ENCODE measurements at places on chromosomes 5 and 9.

- DNase-seq = no peak
Measured at GRCh38 chr5:169893571-169893970, 86.7 kb downstream of the INSYN2B start.

DNA sequence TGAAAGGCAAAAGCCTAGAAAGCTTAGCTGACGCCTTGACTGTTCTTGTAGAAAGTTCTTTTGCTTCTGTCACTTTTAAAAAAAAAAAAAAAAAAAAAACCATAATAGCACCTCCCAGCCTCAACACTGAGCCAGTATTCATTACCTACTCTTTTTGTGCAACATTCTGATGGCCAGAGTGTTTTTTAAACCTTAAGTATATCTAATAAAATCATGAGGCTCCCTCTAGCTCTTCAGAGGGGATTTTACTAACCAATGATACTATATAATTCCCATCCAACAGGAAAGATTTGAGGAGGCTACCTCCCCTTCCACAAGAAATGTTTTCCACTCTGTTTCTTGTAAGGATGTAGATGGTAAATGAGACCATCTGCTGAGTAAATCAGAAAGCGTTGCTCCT, 3.9 kb downstream of the BNC2 start:
- DNase-seq = no peak

DNA sequence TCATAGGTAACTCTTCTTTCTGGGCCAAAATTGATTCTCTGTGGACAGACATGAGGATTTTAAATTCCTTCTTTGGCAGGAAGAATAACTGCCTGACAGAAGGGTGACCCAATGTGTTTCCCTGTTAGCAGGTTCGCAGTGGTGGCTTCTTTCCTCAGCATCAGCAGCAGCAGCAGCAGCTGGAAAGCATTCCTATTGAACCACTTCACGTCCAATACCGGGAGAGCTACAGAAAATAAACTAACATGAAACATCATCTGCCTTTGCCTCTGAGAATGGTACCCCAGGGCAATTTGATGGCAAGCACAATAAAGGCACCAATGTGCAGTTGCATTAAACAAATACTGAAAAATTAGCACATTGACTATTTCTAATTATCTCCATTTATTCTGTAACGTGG, 214.5 kb downstream of the TMEM167A start:
- no peak for DNase-seq

DNA sequence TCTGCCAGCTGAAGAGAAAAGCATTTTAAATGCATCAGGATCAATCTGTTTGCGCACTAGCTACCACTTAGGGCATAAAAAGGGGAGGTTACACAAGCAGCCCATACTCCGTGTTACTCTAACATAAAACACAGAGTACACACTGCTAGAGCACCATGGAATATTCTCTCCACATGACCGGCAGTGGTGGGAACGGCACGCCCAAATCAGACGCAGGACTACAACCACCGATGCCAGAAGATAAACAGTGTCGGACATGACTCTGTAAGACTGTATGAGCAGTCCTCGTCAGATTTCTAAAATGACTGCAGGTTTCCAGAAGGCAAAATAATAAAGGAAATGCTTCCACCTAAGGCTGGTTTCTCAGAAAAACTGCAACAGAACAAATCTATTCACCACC, 40.0 kb downstream of the CDK5RAP2 start:
- no peak for DNase-seq

GRCh38 chr5:15234366-15234765, 265.6 kb upstream of the FBXL7 start:
- DNase-seq = peak; percentile 1

DNA sequence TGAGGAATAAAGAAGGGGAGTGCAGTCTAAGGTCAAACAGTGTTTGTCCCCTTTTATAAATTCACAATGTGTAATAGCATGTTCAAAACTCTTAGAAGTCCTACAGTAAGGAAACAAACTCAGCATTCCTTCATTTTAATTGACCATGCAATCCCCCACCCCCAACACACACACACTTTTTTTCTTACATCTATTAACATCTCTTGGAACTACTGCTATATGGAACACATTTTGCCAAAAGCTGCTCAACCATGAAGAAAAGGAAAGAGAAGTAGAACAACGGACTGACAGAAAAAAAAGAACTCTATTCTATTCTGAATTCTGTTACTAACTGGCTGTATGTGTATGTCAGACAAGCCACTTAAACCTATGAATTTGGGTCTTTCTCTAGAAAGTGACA, 2.8 kb upstream of the CTNNAL1 start:
- no peak for DNase-seq

GRCh38 chr5:153629027-153629895, 138.8 kb downstream of the GRIA1 start:
- peak; percentile 84 for DNase-seq

DNA sequence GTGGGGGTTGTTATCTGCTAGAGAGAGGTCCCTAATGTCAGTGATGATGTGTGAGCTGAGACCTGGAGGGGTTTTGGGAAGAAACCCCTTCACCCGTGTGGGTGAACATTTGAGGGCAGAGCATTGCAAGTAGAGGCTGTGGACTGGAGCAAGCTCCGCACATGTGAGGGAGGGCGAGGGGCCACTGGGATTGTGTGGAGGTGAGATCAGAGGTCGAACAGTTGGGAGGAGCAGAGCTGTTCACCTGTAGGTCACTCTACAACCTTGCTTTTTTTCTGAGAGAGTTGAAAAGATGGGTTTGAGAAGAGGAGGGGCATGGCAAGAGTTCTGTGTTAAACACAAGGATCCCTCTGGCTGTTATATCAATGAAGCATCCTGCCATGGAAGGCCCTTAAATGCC, 480.4 kb upstream of the ZNF608 start:
- no peak for DNase-seq

- no peak for DNase-seq
Measured at GRCh38 chr5:104965006-104965405, 1402.4 kb upstream of the NUDT12 start.

DNA sequence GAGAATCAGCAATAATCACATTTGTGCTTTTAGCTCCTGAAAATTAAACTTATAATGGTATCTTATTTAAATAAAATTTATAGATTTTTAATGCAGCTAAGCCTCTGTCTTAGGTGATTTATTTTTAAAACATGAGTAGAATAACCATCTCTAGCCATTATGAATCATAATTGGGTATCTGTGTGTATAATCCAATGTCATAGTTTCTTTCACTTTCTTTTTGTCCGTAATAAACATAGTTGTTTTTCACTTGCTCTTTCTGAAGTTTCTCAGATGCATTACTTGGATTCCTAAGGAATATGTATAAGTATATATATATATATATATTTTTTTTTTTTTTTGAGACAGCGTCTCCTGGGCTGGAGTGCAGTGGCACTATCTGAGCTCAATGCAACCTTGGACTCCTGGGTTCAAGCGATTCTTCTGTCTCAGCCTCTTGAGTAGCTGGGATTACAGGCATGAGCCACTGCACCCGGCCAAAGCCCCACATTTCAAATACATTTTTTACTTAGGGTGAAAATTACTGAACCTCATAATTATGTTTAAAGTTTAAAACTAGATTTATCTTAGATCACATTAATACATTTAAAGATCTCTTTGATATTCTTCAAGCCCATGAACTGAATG, 377.1 kb downstream of the PRDM9 start:
- DNase-seq = no peak

Data from ELF-1 (cell line).